Tongue (tissue), 3 donors: ENCODE measurements at places on chromosomes 13 and 19.
A peak's percentile ranks its signal among the peaks of the same experiment; 100 is the strongest.

DNA sequence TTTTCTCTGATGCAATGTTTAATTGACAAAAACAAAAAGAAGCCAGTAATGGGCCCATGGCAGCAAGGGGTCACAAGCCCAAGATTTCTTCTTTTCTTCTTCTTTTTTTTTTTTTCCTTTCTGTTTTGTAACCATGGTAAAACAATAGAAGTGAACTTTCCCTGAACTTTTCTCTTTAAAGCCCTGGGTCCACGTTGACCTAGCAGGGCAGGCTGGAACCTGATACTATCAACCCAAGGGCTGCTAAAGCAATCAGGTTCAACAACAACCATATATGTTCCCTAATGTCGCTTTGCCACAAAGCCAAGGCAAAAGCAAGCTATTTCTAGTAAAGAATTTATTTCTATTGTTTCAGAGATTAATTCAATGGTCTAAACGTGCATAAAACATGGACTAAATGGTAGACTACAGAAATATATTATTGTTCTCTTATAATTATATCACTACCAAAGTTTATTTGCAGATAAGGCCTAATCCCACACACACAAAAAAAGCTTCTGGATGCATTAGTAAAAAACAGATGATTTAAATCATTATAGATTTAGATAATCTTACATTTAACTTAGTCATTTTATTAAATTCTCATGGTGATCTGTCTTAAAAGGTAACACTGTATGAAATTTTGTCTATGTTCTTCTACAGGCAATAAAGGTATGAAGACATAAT lies 153.9 kb downstream of the DACH1 start:
- peak; percentile 63 for DNase-seq

DNA sequence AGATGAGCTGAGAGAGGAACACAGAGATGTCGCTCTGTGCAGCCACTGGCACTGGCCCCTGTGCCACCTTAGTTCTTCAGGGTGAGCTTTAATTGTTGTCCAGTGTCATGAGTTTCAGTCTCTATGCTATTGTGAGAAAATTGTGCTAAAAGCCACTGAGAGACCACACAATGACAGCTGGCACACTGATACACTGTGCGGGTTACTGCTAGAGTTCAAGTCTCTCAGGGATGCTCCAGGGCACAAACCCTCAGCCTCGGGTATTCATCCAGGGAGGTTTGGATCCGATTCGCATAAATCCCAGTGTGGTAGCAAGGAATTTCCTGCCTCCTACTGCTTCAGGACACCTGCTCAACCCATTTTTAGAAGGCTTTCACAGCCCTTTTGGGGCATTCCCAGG lies 68.1 kb upstream of the EDNRB start:
- no peak for DNase-seq

- DNase-seq: no peak
Measured at GRCh38 chr19:4414144-4414799, 11.8 kb downstream of the CHAF1A start.

DNA sequence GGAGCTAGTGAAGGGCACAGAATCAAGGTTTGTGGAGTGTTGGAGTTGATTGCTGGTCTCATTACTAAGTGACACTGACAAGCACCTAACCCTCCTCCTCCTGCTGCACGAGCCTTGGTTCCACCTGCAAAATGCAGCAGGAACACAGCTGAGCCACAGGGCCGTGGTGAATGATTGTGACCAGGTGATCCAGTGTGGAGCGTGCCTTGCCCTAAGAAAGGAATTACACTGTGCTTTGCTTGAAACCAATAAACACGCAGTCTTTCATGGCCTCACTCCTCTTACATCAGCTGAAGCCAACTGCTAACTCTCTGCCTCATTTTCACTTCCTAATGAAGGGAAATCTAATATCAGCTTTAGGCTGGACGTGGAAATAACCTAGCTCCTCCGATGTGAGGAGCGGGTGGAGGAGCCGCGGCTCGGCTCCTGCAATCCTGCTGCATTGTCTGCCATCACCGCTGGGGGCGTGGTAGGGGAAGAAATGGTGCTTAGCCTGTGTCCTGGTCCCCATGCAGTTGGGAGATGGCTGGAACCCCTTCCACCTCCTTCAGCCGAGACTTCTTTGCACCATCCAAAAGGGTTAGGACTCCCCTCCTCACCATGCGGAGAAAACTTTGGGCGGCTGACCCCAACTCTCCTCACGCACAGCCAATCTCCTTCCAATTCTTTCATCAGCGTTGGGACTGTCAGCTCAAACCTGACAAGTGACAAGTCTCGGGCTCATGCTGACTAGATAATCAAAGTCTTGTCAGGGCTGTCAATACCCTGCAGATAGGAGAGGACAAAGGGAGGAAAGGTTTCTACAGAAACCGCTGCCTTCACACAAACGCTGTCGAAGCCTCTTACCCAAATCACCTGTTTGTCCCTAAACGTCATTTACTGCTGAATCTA lies 427.9 kb downstream of the ZNF536 start:
- DNase-seq: peak; percentile 57

DNA sequence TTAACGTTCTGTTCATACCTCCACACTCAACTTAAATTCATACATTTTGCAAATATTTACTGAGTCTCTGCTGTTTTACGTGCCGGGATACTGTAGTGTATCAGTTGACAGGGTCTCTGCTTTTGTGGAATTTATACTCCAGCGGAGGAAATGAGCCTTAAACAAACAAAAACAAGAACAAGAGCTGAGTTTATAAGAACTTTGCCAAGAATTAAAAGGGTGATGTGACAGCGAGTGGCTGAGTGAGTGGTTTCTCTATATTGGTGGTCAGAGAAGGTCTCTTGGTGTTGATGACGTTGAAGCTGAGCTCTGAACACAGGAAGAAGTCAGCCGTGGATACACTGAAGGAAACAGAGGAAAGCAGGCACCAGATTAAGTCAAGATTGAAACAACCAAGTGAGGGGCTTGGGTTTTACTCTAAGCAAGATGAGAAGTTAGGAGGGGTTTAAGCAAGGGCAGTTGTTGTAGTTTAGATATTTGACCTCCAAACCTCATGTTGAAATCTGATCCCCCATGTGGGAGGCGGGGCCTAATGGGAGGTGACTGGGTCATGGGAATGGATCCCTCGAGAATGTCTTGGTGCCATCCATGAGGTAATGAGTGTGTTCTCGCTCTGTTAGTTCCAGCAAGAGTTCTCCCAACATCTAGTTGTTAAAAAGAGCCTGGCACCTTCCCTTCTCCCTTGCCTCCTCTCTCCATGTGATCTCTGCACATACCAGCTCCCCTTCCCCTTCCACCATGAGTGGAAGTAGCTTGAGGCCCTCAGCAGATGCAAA lies 248.3 kb downstream of the DCLK1 start:
- no peak for DNase-seq

- peak; percentile 53 for DNase-seq
Measured at GRCh38 chr19:48190288-48190884, 19.9 kb downstream of the ZSWIM9 start.

DNA sequence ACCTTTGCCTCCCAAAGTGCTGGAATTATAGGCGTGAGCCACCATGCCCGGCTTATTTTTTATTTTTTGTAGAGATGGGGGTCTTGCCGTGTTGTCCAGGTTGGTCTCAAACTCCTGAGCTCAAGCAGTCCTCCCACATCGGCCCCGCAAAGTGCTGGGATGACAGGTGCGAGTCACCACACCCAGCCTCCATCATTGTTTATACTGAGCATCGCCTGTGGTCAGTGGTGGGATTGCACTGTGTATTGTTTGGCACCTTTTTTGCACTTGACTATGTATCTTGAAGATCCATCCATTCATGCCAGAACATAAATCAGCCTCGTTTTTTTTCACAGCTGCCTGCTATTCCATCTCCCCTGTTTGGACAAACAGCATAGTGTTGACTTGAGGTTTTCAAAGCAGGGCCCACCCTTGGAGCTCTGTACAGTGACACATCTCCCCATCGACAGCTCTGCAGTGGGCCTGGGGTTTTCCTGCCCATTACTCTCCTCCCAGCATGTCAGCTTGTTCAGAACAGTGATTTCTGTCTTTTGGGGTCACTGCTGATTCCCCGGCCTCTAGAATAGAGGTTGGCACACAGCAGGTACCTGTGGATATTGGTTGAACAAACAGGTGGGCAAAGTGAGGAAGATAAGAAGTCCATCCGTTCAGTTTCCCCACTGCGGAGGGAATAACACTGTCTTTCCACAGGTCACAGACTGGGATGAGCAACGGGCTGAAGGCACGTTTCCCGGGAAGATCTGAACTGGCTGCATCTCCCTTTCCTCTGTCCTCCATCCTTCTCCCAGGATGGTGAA lies 8.2 kb upstream of the UPK1A start:
- DNase-seq: no peak

GRCh38 chr13:109096101-109096500 lies 466.7 kb downstream of the MYO16 start:
- no peak for DNase-seq

DNA sequence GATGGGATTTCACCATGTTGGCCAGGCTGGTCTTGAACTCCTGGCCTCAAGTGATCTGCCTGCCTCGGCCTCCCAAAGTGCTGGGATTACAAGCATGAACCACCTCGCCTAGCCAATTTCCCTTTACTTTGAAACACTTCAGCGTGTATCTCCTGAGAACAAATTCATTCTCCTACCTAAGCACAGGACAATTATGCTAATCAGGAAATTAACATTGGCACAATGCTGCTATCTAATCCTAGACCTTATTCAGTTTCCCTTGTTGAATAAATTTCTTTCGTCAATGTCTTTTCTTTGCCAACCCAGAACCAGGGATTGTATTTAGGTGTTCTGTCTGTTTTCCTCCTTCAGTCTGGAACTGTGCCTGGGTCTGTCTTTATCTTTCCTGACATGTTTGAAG lies 67.8 kb downstream of the MAP4K1 start:
- DNase-seq: no peak

DNA sequence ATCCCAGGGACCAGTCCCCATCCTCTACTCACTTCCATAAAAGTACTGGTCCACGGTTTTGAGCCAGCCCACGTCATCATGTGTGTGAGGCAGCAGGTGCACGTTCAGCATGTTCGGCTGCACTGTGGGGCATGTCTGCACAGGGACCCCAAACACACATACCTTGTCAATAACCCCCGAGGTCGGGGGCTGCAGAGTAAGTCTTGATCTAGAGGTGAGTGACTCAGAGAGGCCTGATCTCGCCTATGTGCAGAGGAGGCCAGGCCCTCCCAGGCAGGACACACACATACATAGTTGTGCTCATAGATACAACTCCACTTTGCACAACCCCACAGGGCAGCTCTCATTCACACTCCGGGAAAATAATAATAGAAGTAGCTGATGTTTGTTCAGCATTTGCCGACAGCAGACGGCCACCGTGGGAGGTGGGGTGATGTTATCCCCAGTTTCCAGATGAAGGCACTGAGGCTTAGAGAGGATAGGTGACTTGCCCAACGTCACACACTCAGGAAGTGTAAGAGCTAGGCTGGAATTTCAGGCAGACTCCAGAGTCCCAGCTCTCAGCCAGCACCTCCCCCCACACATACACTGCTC lies 774 bp downstream of the MAN2B1 start:
- no peak for DNase-seq
